Ovary (tissue), 10 donors: ENCODE measurements at places on chromosomes 6 and 20. TPM values are rescaled to one million over a fixed set of nuclear protein-coding genes. Genes with fewer than 3 reads are reported as not detected.

GNAS gene
- total RNA-seq, result 330 TPM

TFAP2C gene
- 0.66 TPM for total RNA-seq

GABRR1 gene
- not detected for total RNA-seq

TRAPPC3L gene
- not detected for total RNA-seq

PLTP gene
- 138 TPM for total RNA-seq

ADAT2 gene
- 2.5 TPM for total RNA-seq

SMLR1 gene
- total RNA-seq, result not detected

BANF2 gene
- total RNA-seq, result not detected
